Activated CD4-positive, alpha-beta T cell treated with anti-CD3 and anti-CD28 coated beads, Interleukin-2, amount 50 U/mL, for 24 hours (primary cell): ENCODE measurements at places on chromosomes 3 and 15.

GRCh38 chr15:43067717-43068461 lies 37.9 kb downstream of the UBR1 start:
- no peak for DNase-seq

DNA sequence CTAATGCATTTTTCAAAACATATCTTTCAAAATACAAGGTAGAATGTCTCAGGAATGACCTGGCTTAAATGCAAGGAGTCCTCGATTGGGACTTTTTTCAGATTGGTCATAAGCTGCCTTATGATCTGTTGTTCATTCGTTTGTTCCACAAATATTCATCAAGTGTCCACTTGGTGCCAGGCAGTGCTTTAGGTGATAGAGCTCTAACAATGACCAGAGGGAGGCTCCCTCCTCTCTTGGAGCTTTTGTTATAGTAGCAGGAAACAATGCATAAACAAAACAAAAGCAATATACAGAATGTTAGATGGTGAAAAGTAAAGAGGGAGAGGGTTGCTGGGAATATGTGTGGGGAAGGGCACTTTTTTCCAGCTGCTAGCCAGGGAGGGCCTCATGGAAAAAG lies 156.1 kb downstream of the MCTP2 start:
- no peak for DNase-seq

- DNase-seq, result no peak
Measured at GRCh38 chr3:70298385-70298784, 14.1 kb downstream of the MDFIC2 start.

DNA sequence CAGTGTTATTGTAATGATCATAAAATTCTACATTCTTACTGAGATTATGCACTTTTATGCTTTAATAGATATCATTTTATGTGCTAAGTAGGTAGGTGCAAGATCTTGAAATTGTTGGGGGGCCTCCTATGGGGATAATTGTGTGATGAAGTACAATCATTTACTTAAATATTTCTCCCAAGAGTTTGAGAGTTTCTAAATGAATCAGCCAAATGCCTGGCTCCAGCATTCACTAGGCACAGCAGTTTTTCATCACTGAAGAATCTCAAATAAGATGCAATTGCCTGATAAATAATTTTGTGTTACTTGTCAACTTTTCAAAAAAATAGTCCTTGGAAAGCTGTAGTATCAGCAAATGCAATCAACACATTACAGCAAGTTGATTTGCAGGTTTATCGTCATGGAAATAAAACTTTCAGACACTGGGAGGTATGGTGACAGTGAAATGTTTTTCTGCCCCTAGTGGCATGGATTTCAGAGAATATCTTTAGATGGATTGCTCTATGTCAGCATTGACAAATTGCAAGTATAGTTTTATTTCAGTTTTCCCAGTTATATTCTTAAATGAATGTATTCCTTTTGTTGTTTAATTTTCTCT lies 167.1 kb downstream of the NEK11 start:
- no peak for DNase-seq

DNA sequence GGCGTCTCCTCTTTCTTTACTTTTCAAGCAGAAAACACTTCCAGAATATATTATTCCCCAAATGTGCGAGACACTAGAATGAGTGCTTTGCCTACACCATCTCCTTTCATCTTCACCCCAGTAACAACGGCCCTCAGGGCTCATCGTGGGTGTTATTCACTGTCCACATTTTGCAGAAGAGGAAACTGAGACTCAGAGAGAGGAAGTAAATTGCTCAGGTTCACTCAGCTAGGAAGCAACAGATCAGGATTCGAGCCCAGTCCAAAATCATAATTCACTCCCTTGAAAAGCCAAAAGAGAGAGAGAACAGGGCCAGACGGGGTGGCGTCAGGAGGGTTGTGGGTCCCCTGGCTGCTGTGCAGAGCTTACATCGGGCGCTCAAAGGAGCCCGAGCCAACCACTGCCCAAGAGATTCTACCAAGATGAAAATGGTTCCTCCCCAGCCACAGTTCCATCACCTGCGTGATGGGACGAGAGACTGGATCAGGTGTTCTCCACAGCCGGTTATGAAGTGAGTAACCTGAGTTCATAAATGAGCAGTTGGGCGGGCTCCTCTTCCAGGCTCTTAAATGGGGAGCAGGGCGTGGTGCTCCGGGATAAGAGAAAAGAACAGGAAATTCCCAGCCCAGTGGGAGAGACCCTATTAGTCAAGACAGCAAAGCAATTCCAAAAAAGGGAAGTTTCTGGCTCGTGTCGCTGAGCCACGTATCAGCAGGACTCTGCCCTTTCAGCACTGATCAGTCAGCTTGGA lies 48.6 kb upstream of the FLNB start:
- DNase-seq, result no peak

GRCh38 chr3:149251186-149251585 lies 29.6 kb upstream of the CP start:
- DNase-seq, result no peak

- DNase-seq, result no peak
Measured at GRCh38 chr3:146314871-146315270, 64.0 kb upstream of the PLSCR4 start.

DNA sequence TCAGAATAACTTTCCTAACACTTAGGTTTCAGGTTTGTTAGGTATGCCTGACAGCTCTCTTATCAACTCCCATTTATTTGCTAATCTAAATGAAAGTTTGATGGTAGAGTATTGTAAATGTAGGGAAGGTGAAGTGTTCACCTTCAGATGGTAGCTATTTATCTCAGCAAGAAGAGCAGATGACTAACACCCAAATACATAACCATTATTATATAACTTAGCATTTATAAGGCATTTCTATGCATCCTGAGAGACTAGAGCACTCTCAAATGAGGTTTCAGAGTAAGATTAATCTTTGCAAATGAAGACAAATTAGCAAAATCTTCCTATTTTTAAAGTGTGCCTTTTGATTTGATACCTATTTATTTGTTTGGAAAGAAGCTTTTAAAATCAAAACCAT lies 143.8 kb downstream of the IGF1R start:
- no peak for DNase-seq

GRCh38 chr15:45474799-45475198 lies 47.8 kb downstream of the SLC30A4 start:
- no peak for DNase-seq
